ENCODE measurements at places on chromosomes 5 and 9.

GRCh38 chr9:130982636-130983358 lies 26.2 kb upstream of the LAMC3 start:
- no peak for DNase-seq

- no peak for DNase-seq
These were observed 27.5 kb downstream of the PIP5K1B start for GRCh38 chr9:68732405-68733020.

- no peak for DNase-seq
These were observed 32.2 kb downstream of the ALDH7A1 start for GRCh38 chr5:126562823-126563222.

DNA sequence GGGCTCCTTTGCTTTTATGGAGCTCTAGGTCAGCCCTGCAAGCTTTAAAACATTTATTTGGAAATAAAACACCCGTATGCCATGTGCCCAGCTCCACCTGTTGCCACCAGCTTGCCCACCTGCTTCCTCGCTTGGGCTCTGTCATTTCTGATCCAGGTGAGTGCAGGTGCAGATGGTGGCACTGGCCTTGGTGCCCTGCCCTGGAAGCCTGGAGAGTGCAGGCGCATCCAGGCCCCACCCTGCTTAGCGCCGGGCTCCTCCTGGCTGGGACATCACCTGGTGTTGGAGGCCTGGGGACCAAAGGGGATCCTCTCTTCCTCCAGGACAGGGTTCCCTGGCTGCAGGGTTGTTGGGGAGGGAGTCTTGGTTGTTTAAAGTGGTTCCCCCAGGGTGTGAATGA lies 35.8 kb downstream of the WNK2 start:
- DNase-seq: no peak

- DNase-seq: no peak
These were observed 321.6 kb upstream of the ITGA1 start for GRCh38 chr5:52466113-52466512.

DNA sequence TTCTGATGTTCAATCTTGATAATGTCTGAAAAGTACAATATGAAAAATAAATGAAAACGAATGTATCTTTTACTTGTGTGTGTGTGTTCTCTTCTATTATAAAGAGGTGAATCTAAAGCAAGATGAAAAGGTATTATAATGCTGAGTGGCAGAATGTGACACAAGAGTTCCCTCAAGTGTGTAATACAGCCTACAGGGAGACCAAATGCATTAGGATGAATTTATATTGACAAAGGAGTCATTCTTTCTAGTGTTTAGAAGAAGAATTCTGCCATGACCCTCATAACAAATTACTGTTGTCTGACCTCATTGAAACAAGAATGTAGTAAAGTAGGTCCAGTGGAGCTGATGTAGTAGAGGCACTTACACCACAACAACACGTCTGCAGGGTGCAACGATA lies 1119.0 kb upstream of the CDH10 start:
- no peak for DNase-seq

DNA sequence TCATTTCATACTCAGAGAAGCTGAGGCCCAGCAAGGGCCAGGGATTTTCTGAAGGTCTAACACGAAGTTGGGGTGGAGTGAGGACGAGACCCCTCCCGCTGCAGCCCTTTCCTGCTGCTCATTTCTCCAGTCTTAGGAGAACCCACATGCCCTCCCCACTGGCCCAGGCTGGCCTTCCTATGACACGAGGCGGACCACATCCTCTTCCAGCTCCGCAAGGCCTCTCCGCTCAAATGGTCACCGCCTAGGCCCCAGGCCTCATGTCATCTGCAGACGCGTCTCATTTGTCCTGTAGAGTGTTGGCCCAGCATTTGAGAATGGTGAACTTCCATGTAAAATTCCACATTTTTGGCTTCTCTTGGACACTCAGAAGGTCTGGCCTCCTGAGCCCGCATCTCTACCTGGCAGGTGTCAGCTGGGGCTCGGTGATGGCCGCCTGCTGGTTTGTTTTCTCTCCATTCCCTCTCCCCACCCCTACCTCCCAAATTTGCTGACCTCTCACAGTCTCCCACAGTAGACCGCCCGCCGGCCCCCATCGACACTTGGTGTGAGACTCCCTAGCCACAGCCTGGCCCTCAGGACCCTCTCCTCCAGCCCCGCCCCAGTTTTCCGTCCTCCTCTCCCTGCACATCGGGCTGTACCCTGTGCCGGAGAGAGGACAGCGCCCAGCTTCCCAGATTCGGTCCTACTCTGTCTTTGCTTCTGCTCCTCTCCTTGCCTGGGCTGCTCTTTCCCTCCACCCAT lies 51.7 kb downstream of the ERGIC1 start:
- no peak for DNase-seq

- DNase-seq: no peak
These were observed 82.7 kb upstream of the PANK3 start for GRCh38 chr5:168661593-168662485.

Measured in cortex of kidney (tissue), 1 donor.